Purkinje cell (primary cell): ENCODE measurements at places on chromosomes 1 and 21. TPM values are rescaled to one million over a fixed set of nuclear protein-coding genes. Genes with fewer than 3 reads are reported as not detected.

The LCE1B gene
- polyA plus RNA-seq: not detected in 2 replicates

The TFF2 gene
- not detected in 2 replicates for polyA plus RNA-seq

The TBX19 gene
- polyA plus RNA-seq: not detected in 2 replicates

The AMY1C gene
- polyA plus RNA-seq: not detected in 2 replicates

The BSND gene
- polyA plus RNA-seq: not detected in 2 replicates
